Stimulated activated CD8-positive, alpha-beta memory T cell treated with anti-CD3 and anti-CD28 coated beads, Interleukin-2, amount 100 ng/mL, for 1 hour (primary cell): ENCODE measurements at places on chromosomes 11 and 22.

DNA sequence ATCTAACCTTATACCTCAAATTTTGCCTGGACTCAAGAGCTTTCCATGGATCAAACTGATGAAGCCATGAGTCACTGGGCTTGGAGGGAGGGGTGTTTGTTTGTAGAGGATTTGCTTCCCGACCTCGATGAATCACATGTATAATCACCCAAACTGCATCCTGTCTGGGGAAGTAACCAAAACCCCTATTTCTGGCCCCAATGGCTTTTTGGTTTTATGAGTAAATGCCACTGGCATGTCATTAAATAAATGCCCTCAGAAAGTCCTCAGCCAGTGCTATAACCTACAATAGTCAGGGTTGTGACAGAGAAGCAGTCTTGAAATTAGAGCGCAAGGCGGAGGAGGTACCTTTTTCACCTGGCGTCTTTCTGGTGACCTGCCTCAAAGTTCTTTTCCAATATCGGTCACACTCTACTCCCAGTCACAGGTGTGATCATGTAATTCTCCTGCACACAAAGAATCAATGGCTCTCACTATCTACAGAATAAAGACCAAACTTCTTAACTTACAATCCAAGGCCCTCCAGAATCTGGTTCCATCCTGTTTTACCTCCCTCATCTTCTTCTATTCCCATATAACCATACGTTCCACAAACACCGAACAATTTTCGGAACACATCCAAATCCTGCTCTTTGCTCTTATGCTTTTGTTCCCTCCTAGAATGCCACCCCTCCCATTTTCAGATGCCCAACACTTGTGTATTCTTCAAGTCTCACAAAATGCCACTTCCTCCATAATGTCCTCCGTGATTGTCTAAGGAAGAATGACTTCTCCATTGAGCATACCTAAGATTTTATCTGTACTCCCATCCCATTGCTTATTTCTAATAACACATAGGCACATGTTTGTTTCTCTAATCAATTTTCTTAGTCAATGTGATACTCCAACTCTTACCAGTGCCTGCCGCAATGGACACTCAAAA lies 81.3 kb upstream of the BLID start:
- no peak for DNase-seq

- DNase-seq, result no peak
These were observed 106.0 kb upstream of the ASPHD2 start for GRCh38 chr22:26323013-26323412.

GRCh38 chr11:104705490-104706190 lies 192.6 kb downstream of the CASP12 start:
- DNase-seq, result peak; percentile 46

GRCh38 chr11:118184784-118185579 lies 8.5 kb upstream of the SCN2B start:
- DNase-seq, result no peak
